ENCODE measurements at places on chromosomes 16 and 17.

- no peak for DNase-seq
Observed at GRCh38 chr17:31393749-31394146, 2.3 kb downstream of the RAB11FIP4 start.

GRCh38 chr16:53356478-53357207, 77.6 kb upstream of the RBL2 start:
- no peak for DNase-seq

DNA sequence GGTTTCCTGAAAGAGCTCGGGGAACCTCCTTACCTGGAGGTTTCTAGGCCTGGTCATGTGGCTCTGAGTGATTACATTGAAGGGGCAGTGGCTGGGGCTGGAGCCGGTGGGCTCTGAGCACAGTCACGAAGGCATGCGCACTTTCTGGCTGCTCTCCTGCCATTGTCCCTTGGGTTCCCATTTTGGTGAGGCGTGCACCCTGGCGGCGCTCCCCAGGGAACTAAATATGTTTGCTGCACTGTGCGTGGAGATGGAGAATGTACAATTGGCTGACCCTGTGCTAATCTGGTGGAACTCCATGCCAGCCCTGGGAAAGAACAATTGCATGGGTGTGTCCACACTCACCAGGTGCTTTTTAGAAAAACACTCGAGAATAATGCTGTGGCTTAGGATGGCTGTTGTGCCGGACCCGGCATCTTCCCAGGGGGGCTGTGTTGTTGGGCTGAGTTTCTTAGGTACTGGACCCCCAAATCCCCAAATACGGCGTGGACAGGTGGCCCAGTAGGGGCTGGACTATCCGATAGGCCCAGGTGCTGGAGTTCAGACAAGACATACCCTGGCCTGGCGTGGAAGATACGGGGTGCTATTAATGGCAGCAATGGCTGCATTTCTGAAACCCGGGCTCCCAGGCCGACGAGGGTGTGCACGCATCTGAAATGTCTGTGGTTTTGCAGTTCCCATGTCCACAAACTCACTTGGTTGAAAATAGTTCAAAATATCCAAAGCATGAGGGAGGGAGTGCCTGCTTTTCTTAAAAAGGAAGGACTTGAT, 230.5 kb downstream of the SEC14L1 start:
- DNase-seq = no peak

GRCh38 chr17:74455025-74455545, 11.3 kb upstream of the CD300A start:
- no peak for DNase-seq
